Right forelimb (tissue), 1 donor: ENCODE measurements at places on chromosomes 12 and 14.

GRCh38 chr14:38556252-38556651 lies 300.4 kb upstream of the CLEC14A start:
- no peak for DNase-seq

DNA sequence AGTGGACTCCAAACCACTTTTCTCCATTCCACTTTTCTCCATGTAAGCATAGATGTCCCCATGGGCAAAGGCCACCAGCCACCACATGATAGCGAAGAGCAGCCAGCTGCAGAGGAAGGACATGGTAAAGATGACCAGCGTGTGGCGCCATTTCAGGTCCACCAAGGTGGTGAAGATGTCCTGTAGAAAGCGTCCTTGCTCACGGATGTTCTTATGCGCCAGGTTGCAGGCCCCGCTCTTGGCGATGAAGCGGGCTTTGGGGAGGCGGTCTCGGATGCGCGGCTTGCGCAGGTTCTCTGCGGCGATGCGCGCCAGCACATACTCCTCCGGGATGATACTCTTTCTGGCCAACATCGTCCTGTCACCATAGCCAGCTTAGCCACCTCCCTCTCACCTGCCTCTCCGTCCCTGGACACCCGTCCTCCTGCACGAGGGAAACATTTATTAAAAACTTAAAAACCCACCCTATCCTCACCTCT lies 1.2 kb downstream of the KCNJ8 start:
- DNase-seq, result peak; percentile 48

- peak; percentile 86 for DNase-seq
Observed at GRCh38 chr14:90697577-90698206, 118.5 kb downstream of the TTC7B start.

DNA sequence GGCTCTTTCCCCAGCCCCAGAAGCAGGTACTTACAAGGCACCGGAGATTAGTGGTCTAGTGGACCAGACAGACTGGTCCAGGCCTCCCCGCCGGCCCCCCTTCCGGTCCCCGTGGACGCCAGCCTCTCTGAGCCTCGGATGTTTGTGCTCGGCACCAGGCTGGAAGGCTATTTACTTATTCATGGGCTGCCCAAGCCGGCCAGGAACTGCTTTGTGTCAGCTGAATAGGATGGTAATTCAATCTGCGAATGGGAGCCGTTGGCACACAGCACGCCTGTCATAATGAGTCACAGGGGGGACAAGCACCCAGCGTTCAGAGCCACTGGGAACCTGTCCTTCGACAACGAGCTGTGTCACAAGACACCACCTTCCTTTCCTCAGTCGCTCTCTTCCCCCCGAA lies 82.3 kb downstream of the RIMBP2 start:
- no peak for DNase-seq
